GM23248 (cell line): ENCODE measurements at places on chromosomes 3 and 15. TPM values are rescaled to one million over a fixed set of nuclear protein-coding genes. Genes with fewer than 3 reads are reported as not detected.

- no peaks in the 10 kb centered on the region for H3K4me1 ChIP-seq
- H3K27me3 ChIP-seq = no peaks in the 10 kb centered on the region
- H3K4me3 ChIP-seq = no peak overlapping the region
- no peak overlapping the region for H3K27ac ChIP-seq
- DNase-seq = no peak
Measured at GRCh38 chr15:77336006-77336405, 83.9 kb downstream of the PEAK1 start.

- no peak overlapping the region for H3K27ac ChIP-seq
- no peak for DNase-seq
- no peaks in the 10 kb centered on the region for H3K27me3 ChIP-seq
- H3K4me1 ChIP-seq = peaks cover 16% of the 10 kb centered on the region
- H3K36me3 ChIP-seq = no peaks in the 10 kb centered on the region
Measured at GRCh38 chr3:58485801-58486435, 6.0 kb upstream of the KCTD6 start.

The CDAN1 gene
- total RNA-seq = 13.0 and 17.8 TPM in 2 replicates

DNA sequence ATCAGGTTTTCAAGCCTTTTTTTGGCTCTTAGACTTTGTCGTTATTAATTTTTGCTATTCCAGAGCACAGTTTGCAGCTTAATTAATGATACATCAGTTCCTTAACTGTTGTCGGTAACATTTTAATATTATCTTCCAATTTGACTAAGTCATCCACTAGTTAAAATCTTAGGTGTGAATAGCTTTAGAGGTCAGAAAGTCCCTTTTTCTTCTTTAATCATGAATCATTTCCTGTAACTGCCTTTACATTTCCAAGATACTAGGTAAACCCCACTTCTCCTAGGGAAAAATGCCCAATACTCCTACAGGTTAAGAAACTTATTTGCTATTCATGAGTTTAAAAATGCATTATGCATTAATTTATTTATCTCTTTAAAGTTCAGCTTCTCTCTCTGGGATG lies 260.9 kb upstream of the CFAP20DC start:
- no peak overlapping the region for H3K27ac ChIP-seq
- no peaks in the 10 kb centered on the region for H3K27me3 ChIP-seq
- H3K4me3 ChIP-seq = no peak overlapping the region
- H3K36me3 ChIP-seq = no peaks in the 10 kb centered on the region

DNA sequence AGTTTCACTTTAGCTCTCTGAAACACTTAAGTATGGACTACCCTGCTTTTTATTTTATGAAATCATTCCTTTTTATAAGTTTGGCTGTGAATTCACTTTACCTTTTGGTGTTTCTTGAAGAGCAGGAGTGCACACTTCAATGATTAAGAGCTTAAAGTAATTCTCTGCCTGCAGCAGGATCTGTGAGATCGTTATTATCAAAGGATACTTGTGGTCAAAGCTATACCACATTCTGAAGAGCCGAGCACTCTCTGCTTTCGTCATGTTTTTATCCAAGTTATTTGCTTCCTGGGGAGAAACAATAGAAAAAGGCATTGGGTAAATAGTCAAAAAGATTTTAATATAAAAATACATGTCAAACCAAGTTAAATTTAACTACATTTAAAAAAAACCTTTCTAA lies 243.7 kb downstream of the CHST2 start:
- H3K27me3 ChIP-seq = no peaks in the 10 kb centered on the region
- no peak overlapping the region for H3K4me3 ChIP-seq
- no peak for DNase-seq
- no peaks in the 10 kb centered on the region for H3K36me3 ChIP-seq
- no peak overlapping the region for H3K27ac ChIP-seq
